Renal cortex interstitium (tissue), 15 donors: ENCODE measurements at places on chromosomes 12 and 14. TPM values are rescaled to one million over a fixed set of nuclear protein-coding genes. Genes with fewer than 3 reads are reported as not detected.

DNA sequence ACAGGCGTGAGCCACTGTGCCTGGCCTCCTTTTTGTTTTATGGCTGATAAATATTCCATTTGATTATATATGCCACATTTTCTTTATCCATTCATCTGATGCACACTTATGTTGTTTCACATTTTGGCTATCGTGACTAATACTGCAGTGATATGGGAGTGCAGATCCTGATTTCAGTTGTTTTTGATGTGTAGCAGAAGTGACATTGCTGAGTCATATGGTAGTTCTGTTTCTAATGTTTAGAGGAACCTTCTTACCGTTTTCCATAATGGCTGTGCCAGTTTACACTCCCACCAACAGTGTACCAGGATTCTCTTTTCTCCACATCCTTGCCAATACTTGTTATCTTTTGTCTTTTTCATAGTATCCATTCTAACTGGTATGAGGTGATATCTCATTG, 235.9 kb downstream of the ERC1 start:
- DNase-seq: no peak

- DNase-seq: no peak
These were observed 25.1 kb upstream of the RPLP0 start for GRCh38 chr12:120225852-120226640.

DNA sequence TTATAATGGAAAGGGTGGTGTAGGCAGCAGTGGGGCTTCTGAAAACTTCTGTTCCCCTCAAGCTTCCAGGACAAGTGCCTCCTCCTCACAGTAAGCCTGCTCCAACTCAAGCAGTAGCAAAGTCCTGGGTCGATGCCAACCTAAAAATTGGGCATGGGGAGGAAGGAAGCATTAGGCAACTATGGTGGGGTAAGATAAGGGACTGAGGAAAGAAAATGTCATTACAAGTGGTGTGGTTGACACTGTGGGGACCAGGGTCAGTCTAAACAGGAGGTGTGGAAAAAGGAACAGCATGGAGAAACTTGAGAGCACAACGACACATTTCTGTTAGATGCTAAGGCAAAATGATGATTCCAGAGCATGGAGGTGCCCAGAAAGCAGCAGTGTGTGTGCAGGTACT, 34.9 kb downstream of the WIF1 start:
- no peak for DNase-seq

IFNG-AS1 gene
- polyA plus RNA-seq: not detected

DNA sequence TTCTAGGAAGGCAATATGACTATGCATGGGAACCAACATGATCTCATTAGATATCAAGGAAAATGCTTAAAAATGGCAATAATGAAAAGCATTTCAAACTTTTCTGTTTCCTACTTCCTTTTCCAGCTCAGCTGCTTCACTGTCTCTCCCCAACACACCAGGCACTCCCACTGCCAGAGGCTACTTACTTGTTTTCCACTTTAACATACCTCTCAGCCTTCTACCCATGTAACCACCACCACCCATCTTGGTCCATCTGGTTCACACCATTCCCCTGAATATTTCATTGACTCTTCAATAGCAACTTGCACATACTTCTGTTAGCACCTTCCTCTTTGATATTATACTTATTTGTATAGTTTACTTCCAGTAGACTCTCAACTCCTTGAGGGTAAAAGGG, 168.3 kb upstream of the NPAS3 start:
- DNase-seq: no peak

PRDM4 gene
- polyA plus RNA-seq: 37.9 TPM

DNA sequence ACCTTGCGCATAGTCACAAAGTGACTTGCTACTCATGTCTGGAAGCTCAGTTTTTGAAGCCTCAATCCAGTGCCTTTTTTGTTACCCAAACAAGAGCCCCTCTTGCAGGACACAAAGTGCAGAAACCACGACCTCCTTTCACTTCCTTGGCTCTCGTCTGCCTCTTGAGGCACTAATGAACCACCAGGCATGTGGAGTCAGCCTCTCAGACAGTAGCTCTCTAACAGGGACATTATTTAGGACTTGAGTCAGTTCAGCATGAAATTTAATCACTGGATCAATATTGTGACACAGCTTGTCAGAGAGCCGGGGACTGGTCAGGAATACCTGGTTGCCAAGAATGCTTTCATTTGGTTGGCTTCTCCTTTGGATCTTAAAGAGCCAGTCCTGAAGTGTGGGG, 46.7 kb downstream of the HSPB8 start:
- DNase-seq: no peak

DLST gene
- polyA plus RNA-seq: 116 TPM

C12orf56 gene
- polyA plus RNA-seq: 1.2 TPM

CYP27B1 gene
- polyA plus RNA-seq: 0.96 TPM

DNA sequence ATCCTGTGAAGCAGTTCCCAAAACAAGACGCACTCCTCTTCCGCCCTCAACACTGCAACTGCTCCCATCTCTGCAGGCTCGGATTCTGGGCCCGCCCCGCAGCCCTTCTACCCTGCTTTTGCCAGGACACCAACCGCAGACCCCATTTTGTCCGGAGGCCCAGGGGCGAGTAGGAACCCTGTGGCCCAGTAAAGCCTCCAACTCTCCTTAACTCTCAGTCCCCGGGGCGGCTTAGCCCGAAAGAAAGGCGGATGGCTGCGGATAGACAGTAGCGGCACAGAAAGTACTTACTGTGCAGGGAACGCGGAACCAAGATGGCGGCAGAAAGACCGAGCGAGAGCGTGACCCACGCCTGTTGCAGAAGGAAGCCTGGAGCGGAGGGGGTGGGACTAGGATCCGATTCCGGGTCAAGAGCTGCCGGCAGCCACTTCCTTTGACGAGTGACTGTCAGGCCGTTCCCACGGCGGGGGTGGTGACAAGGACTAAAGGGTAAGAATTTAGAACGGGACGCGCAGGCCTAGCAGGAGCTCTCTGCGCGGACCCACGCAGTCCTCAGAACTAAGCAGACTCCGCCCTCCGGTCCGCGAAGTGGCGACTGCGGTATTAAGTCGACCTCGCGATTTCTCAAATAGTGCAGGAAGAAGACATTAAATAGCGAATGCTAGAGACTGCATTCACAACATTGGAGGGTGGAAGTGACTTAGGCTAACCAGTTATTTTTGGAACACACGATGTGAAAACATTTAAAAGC, at the start of gene NACA:
TSS of gene NACA (minus strand) at position 328 of the 751 bp plus-strand sequence. CDS start 778 bp downstream, outside the sequence.
- DNase-seq: peak; percentile 95

OR4Q3 gene
- polyA plus RNA-seq: not detected

MAP1LC3B2 gene
- 7.9 TPM for polyA plus RNA-seq

TSPAN19 gene
- 0.54 TPM for polyA plus RNA-seq

MARCHF9 gene
- polyA plus RNA-seq: 16.6 TPM

- DNase-seq: no peak
These were observed 56.4 kb upstream of the ATP2A2 start for GRCh38 chr12:110224379-110225304.

GRCh38 chr12:85260447-85260846, 19.6 kb upstream of the ALX1 start:
- no peak for DNase-seq

- DNase-seq: no peak
These were observed 393.9 kb downstream of the ADAMTS20 start for GRCh38 chr12:43158126-43158525.

GRCh38 chr12:81350309-81350708, 272.4 kb downstream of the ACSS3 start:
- no peak for DNase-seq

DNA sequence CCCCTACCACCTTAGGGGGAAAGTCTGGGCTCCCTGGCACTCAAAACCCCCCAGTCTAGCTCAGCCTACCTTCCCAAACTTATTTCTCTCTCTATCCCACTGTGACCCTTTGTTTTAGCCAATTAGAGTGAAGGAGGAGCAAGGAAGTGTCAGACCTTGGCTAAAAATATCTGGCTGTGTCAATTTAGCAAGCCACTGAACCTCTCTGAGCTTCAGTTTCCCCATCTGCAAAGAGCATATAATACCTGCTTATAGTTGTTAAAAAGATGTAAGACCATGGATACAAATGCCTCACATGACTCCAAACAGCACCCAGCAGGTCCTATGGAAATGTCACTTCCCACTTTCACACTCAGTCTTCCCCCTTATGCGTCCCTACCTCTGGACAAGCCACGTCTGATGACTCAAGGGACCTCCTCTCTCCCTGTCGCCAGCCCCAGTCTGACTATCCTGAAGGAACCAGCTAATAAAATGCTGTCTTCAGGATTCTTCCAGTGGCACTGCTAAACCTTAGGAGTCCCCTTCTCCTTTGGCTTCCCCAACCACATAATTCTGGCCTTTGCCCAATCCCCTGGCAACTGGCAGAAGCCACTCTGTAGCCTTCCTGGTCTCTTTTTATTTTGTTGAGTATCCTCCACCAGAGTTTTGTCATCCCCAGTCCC, 19.3 kb downstream of the FOXN3 start:
- no peak for DNase-seq

- no peak for DNase-seq
These were observed 34.7 kb downstream of the SSH1 start for GRCh38 chr12:108822497-108823205.

CD163 gene
- polyA plus RNA-seq: 11.5 TPM

- no peak for DNase-seq
These were observed 150.2 kb downstream of the SSPN start for GRCh38 chr12:26345471-26346003.
